ENCODE measurements at places on chromosomes 12 and 14.

GRCh38 chr12:94020335-94020734, 128.0 kb upstream of the PLXNC1 start:
- no peak for DNase-seq

DNA sequence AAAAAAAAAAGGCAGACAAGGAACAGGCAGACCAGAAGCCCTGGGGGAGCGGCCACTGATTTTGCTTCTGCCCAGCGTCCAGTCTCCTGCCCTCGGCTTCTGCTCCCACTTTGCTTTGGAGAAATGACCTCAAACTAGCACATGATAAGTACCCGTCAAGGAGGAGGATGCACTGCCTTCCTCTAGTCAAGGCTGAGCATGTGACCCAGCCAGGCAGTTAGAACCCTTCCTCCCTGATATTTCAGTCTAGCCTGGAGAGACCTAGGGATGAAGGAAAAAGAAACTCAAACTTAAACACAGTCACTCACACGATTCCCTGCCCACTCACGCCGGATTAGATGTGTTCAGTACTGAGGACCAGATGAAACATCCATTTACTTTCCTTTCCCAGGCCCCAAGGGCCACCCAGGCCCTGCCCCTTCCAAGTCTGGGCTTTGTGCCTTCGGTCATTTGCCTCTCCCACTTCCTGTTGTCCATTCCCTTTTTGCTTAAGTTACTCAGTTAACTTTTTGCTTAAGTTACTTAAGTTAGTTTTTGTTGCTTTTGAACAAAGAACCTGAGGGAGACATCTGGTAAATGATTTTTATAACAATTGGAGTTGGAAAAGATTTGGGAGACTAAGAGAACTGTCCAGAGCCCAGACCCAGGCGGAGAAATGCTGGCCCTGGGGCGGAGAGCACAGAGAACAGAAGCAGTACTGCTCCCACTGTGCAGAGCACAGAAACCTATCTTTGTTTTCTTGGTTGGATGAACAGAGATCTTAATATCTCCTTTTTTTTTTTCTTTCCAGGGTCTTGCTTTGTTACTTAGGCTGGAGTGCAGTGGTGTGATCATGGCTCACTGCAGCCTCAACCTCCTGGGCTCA, 23.0 kb upstream of the TTC7B start:
- no peak for DNase-seq

DNA sequence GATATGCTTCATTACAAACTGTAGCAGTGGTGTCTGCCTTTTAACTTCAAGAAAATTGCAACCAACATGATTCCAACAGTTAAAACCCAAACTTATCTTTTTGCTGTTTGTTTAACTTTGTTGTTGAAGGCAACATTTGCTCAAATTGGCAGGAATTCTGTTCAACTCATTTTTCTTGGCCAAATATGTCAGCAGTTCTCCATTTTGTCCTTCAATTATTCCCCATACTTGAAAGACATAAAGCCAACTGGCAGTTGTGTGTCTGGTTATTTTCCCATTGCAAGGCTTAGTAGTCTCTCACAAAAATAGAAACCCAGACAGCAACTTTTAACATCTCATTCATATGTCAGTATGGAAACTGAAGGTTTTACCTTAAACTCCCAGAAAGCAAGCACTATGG, 146.3 kb downstream of the LRIG3 start:
- DNase-seq, result no peak

DNA sequence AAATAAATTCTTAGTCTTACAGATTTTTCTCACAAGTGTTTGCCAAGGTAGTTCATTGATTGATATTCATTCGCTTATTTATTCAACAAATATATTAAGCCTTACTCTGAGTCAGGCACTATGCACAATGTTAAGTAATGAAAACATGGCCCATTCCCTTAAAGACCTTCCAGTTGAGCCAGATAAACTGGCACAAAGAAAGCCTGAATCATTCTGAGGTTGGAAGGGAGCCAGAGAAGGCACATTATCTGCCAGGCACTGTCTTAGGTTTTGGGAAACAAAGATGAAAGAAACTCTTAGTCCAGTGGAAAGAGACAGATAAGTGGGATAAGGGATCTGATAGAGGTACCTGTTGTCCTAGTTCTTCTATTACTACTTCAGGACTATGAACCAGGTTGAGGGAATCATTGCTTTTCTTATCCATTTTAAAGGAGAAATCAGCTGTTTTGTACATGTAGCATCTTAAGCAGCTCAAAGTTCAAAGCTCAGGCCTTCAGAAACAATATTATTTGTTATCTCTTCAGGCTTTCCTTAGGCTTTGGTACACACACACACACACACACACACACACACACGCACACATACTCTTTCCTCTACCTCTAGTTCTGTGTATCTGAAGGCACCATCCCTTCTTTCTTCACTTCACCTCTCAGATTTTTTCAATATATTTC, 27.0 kb downstream of the PDE6H start:
- no peak for DNase-seq

- no peak for DNase-seq
These were observed 116.3 kb downstream of the ZFP36L1 start for GRCh38 chr14:68676511-68676943.

DNA sequence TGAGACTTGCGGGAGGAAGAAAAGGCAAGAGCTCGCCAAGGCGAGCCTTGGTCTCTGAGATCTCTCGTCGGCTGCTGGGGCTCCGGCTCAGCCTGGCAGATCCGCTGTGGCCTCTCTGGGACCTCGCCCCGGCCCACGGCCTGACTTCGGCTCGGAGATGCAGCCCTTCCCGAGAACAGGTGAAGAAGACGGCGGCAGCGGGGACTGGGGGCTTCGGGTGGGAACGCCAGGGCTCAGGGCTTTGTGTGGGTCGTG, 6.0 kb upstream of the HOXC9 start:
- no peak for DNase-seq

DNA sequence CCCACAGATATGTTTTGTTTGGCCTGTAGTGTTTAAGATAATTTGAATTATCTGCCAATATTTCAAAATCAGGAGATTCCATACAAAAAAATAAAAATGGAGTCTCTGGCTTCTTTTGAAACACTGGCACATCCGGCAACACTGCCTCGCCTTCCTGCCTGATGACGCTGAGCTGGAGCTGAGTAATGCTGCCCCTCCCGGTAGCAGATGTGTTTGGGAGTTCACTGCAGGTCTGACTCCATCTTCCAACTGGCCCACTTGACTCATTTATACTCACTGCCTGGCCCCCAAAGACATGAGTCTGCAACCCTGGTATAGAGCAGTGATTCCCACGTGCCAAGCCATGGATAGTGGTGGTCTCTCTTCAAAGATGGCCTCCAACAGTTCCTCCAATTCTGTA, 7.4 kb downstream of the CIT start:
- DNase-seq, result peak; percentile 36

DNA sequence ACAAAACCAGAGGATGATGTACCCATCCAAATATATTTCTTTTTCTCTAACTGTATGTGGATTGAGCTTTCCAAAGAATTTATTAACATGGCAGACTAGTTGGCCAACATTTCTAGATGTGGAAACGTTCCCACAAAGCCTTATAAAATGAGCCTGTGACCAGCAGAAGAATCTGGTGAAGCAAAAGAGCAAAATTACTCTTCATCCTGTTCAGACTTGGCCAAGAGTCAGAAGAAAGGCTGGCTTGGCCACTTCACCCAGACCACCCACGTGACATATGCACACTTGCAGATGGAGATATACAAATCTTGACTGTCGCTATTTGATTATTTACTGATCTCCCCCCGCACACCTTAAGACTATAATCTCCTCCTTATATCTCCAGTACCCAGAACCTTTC, 96.7 kb downstream of the NUAK1 start:
- no peak for DNase-seq

DNA sequence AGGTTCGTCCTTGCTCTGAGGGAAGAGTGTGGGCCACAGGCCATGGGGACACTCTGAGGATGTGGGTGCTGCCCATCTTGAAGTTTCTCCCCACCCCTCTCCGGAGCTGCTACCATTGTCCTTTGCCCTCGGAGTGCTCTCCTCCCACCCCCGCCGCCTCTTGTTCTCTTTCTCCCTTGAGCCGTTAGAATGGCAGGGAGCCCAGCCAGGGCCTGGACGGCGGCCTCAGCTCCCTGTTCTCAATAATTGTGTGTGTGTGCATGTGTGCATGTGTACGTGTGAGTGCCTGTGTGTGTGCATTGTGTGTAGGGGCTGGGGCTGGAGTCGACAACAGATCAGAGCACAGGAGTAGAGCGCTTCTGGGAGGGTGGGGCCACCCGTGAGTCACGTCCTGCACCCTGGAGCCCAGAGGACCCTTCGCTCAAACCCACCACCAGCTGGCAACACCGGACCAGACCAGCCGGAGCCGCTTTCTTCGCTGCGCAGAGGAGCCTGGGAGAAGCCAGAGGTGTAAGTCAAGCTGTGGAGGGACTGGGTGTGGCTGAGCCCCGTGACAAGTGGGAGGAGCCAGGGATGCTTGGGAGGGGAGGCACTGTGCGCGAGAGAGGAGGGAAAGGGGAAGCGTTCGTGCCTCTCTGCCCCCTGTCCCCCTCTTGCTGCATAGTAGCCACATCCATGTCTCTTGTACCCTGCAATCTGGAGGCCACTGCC, 25.9 kb upstream of the KCNA5 start:
- no peak for DNase-seq

DNA sequence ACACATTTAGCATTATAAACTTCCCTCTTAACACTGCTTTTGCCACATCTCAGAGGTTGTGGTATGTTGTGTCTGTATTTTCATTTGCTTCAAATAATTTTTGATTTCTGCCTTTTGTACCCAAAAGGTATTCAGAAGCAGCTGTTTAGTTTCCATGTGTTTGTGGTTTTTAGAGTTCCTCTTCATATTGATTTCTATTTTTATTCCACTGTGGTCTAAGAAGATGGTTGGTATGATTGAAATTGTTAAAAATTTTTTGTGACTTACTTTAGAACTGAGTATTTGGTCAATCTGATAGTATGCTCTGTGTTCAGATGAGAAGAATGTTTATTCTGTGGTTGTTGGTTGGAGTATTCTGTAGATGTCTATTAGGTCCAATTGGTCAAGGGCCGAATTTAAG, 76.4 kb downstream of the IFNG-AS1 start:
- DNase-seq, result no peak

DNA sequence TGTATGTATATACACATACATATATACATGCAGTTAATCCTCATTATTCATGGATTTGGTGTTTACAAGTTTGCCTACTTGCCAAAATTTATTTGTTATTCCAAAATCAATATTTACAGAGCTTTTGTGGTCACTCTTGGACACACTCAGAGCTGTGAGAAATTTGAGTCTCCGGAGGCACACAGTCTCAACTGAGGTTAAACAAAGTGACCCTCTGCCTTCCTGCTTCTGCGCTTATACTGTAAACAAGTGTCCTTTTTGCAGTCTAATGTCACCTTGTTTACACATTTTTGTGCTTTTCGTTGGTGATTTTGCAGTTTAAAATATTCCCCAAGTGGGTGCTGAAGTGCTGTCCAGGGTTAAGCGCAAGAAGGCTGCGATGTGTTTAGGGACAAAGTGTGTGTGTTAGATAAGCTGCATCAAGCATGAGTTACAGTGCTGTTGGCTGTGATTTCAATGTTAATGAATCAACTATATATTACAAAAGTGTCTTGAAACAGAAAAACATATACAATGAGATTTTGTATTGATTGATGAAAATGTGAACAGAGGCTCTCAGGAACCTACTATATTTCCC, 13.1 kb upstream of the LTA4H start:
- DNase-seq, result no peak

DNA sequence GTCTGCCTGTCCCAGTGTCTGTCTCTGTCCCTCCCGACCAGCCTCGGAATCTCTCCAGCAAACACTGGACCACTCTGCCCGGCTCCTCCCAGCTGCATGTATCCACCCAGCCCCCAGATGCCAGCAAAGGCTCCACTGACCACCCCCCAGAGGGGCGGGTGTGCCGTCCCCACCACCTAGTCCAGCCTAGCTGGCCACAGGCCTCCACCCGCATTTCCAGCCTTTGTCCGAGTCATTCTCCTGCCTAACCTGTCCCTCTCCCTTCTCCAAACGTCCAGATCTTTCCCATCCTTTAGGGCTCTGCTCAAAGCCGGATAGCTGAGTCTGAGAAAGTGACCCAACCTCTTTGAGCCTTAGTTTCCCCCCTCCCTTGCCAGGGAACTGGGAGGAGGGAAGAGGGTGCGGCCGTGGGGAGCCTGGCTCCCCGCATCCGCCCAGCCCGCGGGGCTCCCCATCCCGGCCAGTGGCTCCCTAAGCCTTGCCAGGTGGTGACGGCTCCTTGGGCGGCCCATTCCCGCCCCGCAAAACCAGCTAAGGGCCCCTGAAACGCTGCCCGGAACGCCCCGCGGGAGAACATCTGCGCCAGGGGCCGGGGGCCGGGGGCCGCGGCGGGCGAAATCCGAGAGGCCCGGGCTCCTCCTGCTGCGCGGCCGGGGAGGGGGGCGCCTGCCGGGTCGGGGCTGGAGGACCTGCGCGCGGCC, 34.6 kb upstream of the ANKRD9 start:
- DNase-seq, result no peak

DNA sequence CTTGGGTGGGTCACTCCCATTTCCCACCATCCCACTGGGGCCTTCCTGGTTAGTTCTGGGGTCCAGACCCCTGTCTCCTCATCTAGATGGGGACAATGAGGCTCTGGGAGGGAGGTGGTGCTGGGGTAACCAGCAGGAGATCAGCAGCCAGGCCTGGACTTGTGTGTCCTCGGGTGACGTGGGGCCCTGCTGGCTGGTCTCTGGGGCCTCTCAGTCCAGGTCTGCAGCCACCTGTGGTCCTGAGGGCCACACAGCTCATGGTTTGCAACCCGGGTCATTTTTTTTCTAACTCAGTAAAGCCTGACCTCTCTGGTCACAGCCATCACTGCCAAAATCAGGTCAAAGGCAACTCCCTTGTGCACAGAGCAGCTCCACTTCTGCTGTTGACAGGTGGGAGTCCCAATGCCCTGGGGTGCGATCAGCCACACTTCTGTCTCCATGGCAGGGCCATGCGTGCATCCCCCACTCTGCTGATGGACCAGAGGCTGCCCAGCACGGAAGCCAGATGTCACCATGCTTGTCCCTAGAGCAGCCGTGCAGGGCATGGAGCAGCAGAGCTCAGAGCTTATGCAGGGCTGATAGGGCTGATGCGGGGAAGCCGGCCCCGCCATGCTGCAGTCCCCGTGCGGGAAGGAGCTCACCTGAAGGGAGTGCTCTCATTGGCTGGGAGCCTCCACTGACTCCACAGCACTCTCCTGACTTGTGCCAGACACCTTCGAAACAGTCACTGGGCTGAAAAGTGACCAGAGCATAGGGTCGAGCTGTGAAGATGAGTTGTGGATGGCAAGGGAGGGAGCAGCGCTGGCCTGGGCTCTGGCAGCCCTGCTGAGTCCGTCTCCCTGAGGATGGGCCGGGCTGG, 250.9 kb downstream of the ADGRD1 start:
- DNase-seq, result no peak

DNA sequence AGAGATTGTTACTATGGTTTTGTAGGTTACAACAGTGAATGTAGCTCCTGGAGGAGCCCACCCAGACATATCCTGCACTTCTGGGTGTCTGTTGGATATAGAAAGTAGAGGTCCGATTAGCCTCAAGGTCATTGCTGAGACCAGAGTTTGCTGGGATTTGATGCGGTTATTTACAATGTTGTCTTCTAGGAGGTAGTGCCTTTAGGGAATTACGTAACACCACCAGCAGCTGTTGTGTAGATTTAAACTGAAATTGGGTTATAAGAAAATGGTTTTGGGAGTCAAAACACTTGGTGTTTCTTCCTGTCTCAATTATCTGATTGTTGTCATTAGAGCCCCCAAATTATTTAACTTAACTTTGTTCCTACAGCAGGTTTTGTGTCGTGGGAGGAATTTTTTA, 225.3 kb upstream of the PELI2 start:
- no peak for DNase-seq

GRCh38 chr12:125619723-125620122, 554.5 kb downstream of the AACS start:
- no peak for DNase-seq

GRCh38 chr14:58730792-58731464, 93.2 kb downstream of the DACT1 start:
- no peak for DNase-seq

Data from NCI-H460 (cell line).